ENCODE measurements at places on chromosomes 2 and 18.

DNA sequence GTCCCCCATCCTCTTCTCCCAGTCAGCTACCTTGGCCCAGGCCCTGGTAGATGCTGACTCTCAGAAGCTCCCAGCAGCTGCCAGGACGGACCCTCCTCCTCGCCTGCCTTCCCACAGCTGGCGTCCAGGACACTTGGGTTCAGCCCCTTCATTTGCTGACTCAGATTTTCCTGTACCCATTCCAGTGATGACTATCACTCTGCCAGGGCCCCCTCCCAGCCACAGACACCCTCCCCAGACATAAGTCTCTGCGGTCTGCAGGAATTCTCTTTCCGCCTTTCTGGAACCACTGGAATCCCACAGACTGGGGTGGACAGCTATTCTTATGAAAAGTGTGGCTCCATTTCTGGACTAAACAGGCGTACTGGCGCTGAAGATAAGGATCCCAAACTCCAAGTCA lies 260.3 kb upstream of the EPAS1 start:
- no peak for DNase-seq

DNA sequence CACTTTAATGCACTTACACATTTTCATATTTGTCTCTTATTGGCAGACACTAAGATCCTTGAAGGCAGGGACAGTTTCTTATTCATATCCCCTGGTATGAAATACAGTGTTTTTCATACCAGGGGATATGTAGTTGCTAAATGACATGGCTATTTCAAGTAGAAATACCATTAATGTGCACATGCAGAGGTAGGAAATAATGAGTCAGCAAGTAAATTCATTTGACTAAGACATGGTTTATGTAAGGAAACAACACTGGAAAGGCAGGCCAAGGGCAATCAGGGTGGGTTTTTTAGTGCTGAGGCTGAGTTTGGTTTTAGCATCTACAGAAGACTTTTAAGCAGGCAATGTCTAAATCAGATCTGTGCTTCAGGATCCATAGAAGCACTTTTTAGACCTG lies 155.9 kb downstream of the WDPCP start:
- DNase-seq: no peak

GRCh38 chr2:37464067-37464466 lies 119.6 kb downstream of the QPCT start:
- DNase-seq: no peak

DNA sequence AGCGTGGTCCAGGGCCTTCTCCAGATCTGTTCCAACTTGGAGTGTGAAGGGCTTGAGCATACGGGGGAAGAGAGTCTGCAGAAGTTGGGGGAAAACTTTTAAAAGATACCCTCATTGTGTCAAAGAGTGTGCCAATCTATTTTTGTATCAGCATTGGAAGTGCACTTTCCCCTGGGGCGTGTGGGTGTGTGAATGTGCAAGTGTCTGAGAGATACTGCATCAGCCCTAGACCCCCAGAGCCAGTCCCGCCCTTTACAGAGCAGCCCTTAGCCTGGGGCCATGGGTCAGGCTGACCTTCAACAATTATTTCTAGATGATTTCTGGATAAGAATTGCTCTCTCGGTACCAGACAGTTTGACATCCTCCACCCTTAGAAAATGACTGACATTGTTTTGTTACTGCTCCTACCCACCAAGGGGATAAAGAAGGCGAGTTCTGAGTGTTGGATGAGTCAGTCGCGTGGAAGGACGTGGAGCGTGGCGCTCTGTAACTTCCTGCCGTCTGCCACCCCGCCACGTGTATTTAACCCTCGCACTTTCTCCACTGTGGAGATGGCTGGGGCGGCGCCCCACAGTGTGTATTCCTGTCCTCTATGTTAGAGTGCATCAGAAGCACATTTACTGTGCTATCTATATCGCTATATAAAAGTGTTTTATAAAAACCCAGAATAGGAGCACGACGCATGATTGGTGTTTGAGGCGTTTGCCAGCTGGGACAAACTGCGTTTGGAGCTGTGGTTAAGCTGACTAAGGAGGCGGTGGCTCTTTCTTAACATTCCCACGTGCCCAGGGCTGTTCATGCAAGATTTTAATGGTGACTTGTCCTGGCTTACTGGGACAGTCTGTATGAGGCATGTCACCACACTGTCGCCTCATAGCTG lies 122.6 kb downstream of the CABLES1 start:
- DNase-seq: no peak

DNA sequence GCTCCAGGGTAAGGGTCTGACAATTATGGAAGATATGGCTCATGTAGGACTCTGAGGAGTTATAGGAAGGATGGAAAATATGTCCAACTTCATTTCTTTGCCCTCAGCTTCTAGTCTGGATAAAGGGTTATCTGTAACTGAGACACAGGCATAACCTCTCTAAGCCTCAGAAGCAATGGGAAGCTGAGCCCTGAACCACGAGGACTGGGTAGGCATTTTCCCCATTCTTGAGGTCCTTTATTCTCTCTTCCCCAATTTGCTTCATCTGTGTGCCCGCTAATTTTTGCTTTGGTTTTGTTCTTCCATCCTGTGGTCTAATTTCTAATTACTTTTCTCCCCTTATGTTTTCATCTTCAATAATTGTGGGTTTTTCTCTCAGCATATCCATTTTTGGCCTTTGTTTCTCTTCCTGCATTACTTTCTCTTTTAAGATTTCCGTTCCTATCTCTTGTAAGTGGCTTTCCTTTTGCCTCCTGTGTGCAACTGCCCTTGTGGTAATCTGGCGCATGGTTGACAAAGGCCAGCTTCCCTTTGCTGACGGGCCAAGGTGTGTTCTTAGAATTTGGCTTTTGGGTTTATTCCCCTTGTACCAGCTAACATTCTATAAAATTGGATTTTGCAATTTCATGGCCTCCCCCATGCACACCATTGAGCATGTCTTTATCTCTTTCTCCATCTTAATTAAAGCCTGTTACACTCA lies 343.8 kb downstream of the TXNL1 start:
- no peak for DNase-seq

GRCh38 chr2:190455358-190456095 lies 47.4 kb downstream of the MFSD6 start:
- DNase-seq: no peak

DNA sequence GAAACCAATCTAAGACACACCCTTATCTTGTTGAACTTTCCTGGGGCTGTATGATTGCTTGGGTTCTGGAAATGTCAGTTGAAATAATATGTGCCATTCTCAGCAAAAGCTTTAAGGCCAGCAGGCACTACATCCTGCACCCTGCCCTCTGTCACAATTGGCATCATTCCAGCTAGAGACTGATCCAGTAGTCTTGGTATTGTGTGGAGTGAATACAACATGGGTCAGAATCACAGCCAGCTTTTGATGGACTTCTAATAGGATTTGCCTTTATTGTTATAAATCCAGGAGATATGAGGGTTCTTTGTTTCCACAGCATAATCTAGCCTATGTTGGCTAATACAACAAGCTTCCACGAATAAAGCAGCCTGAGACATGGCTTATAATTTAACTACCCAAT lies 617.0 kb upstream of the CDH2 start:
- no peak for DNase-seq

- DNase-seq: no peak
Observed at GRCh38 chr2:119349289-119349688, 17.3 kb downstream of the C2orf76 start.

DNA sequence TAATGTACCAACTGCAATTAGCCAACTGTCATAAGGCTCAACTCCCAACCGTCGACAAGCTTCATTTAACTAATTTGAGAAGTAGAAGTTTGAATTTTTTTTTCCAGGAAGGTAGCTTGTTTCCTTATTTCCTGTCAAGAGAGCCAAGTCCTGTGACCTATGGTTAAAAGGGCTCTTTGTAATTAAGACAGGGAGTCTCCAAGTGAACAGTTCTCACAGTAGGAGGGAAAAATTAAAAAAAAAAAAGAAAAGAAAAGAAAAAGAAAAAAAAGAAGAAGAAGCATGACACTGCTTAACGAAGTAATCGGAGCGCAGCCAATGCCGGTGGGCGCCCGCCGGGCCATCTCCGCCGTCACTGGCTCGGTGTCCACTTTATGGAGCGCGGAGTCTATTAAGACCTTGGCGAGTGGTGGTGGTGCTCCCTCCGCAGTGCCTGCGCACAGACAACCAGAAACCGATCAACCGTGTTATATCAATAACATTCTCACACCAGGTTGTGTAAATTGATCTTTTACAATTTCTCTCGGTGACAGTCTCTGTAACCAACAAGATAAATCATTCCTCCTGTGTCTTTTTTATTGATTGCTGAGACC lies 197.2 kb upstream of the POU3F3 start:
- DNase-seq: no peak

DNA sequence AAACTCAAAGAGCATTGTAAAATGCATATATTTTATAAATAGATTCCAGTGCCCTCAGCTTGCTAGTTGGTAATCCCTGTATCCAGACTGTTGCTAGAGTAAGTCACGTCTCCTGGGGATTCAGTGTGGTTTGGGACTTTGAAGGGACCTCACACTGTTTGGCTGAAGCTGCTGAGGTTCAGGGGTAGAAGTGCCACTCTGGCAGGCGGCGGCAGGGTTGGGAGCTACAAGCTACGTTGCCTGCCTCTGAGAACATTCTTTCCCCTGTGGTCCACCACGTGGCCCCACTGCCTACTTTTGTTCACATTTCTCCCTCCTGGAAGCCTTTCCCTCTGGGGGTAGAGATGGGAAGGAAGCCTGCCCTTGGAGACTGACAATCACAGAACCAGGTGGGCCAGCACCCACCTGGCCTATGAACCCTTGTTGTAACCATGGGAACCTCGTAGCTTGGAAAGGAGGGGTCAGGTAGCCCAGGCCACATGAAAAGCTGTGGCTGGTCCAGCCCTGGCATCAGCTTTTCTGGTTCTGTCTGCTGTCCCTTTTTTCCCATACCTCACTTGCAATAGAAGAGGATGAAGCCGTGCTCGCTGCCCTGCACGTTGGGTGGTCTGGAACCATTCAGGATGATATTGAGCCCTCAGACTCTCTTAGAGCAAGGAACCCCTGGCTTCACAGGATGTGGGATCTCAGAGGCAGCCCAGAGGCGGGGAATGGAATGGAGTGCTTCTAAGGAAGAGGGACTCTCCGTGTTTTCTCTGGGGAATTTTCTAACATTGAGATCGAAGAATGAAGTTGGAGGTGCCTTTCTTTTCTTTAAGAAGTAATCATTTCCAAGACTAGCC lies 2.9 kb downstream of the RNF144A start:
- DNase-seq: no peak

- no peak for DNase-seq
Observed at GRCh38 chr2:129605646-129606045, 373.8 kb upstream of the RAB6C start.

- no peak for DNase-seq
Observed at GRCh38 chr2:44333994-44334393, 27.3 kb downstream of the PREPL start.

DNA sequence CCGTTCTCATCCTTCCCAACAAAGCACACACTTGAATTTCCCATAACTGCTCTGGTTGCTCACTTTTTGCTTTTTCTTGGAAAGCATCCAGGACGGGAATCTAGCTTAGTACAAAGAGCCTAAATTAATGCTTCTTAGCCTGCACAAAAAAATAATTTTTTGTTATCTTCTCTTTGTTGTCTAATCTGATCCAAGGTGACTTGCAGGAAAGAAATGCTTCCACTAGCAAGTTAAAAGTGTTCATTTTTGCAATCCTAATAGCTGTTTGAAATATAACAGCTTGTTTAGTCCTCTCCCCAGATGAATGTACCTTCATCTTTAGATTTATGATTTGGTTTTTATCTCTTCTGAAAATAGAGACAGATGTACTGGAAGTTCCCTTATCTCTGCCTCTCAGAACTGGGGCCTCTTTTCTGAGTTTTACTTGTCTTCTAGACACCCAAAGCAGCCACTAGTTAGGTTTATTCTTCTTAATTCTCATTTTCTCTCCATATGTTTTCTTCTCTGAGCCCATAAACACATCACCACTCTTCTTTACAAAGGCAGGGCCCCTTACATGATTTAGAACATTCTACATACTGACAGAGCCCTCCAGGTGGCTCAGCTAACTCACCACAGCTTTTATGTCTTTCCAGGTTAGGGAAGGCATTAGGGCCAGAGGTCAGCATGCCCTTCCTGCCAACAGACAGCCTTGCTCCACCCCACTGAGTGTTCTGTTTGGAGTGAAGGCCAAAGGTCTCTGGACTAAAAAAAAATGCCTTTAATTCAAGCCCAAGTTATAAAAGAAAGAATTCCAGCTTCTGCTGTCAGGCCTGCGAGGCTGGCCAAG lies 74.7 kb upstream of the MAP4K3 start:
- DNase-seq: no peak

DNA sequence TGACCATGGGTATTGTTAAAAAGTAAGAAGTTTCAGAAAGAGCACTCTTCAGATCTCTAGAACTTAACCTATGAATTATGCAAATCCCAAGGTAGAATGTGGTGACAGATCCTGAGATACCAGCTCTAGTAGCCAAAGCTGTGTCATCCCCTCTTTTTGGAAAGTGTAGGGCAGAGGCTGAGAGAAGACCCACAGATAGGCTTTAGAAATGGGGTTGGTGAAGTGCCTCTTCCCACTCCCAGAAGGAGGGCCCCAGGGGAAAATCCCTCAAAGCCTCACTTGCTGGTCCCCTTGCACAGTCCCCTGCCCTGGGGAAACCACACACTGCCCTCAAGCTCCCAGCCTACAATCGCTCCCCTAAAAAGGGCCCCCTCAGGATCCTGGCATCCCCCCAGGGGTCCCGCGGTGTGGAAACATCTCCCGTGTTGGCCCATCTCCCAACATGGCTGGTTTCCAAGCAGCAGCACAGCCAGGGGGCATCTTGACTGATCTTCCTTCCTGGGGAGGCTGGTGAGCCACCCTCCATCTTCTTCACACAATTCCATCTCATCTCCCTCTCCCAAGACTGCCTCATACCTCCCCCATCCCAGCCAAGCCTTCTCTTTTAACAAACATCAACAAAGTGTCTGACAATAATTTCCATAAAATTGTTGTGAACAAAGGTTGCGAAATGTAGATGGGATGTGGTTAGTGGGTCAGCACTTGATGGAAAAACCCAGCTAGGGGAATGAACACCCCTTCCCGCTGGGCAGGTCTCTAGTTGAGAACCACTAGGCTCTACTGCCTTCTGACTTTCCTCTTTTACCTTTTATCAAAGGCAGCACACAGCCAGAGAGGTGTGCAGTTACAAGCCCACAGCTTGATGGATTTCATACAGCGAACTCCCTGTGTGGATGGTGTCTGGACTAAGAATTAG lies 25.1 kb downstream of the MAL start:
- DNase-seq: no peak

GRCh38 chr2:96591494-96591893 lies 46.6 kb downstream of the KANSL3 start:
- DNase-seq: no peak

- DNase-seq: no peak
Observed at GRCh38 chr2:154203206-154203605, 331.5 kb downstream of the GALNT13 start.

DNA sequence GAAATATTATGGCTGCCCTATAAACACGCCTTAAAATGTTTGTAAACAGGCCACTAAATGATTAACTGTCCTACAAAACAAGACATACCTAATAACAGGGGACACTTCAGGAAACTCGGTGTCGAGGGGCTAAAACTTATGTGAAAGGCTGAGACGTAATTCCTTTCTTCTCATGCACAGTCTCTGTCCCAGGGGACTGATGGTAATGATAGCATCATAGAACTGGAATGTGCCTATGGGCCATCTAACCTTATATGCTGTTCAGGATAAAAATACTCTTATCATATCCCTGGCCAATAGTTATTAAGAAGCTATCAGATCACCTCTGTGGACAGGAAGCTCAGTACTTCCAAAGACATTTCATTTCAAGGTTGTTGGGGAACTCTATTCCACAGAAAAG lies 252.6 kb upstream of the RASGRP3 start:
- no peak for DNase-seq

GRCh38 chr2:30706534-30707303 lies 100.5 kb downstream of the CAPN13 start:
- DNase-seq: no peak

Data from esophagus squamous epithelium (tissue), 5 donors.